PC-9 (cell line): ENCODE measurements at places on chromosomes 3 and 15.

- DNase-seq, result no peak
Measured at GRCh38 chr3:31422237-31422636, 110.5 kb upstream of the STT3B start.

DNA sequence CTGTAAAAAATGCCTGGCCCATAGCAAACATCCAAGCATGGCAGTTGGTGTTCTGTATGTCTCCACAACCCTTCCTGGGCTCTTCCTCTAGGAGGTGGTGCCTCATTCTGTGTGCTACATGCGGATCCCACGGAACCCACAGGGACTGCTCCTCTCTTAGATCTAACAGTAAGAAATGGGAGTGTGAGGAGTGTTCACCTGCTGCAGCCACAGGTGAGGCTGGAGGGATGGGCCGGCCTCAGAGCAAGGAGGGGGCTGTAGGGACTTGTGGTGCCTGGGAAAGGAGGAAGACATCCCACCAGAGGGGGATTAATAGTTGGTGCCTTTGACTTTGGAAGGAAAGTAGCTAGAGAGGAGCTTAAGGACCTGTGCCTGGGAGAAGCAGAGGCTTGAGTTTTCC, 22.2 kb downstream of the SEMA3G start:
- no peak for DNase-seq

GRCh38 chr15:92289733-92290132, 103.9 kb upstream of the ST8SIA2 start:
- no peak for DNase-seq

GRCh38 chr3:176906046-176906905, 291.0 kb downstream of the TBL1XR1 start:
- peak; percentile 9 for DNase-seq

GRCh38 chr3:183252973-183253527, at the start of gene B3GNT5:
Gene B3GNT5, plus strand, starts transcription at chr3:183253253. Its CDS starts 16,546 bp downstream, at chr3:183269799.
- DNase-seq, result peak; percentile 82
